ENCODE measurements at places on chromosomes 12 and 14.

DNA sequence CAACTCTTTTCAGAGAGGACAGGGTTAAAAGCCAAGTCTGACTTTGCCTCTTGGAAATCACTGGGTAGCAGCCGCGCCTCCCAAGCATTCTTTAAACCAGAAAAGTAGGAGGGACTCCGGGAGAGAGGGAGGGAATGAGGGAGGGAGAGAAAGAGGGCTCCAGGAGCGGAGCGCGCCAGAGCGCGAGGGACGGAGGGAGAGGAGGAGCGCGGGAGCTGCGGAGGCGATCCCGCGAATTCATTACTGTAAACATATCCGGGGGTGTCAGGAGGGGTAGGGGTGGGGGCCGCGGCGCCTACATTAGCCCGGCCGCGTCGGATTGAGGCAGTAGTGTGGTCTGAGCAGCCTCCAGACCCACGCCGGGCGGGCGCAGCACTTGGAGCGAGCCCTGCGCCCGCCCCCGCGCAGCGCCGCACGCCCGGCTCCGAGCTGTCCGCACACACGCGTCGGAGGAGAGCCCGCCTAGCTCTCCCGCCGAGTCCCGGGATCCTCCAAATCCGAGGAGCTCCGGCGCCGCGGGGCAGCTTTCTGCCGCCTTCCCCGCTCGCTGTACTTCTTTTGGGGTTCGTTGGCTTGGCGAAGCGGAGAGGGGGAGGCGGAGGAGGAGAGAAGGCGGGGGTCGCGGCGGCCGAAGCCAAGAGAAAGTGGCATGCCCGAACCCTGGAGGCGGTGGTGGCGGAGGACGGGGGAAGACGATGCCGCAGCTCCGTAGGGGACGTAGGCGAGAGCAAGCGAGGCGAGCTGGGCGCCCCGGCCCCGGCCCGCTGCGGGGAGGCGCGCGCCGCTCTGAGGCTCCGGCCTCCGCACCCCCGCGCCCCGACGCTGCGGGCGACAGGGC, 3.3 kb downstream of the FLRT2 start:
- DNase-seq: no peak

DNA sequence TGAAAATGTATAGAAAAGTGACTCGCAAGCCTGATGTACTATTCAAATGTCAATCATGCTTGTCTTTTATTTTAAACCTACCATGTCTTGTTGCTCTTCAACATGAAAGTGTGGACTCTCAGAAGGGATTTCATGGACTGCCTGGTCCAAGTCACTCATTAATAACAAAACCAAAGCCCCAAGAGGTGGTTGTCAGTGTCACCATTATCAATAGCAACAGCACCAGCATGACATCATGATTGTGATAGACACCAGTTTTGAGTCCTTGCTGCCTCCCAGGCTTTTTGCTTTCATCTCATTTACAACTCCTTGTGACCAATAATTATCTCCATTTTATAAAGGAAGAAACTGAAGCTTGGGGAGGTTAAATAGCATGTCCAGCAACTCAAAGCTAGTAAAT, 112.0 kb upstream of the TMPO start:
- no peak for DNase-seq

- no peak for DNase-seq
These were observed 678 bp downstream of the RPS6KA5 start for GRCh38 chr14:91059576-91060350.

DNA sequence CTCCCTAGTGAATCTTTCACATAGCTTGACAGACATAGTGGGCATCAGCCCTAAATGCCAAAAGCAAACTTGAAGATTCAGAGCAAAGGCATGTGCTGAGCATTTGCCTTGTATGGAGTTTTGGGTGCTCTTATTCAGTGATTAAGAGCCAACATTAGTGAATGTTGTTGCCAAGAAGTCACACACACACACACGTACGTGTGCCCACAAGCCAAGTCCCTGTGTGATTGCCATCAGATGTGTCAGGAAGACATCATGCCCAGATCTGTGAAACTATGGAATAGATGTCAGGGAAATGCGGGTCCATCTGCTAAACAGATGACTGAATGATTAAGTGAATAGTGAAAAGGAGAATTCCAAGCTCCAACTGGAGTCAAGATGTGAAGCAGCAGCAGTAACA, 149.0 kb downstream of the AKAP6 start:
- DNase-seq: no peak
